ENCODE measurements at places on chromosomes 6 and 20. TPM values are rescaled to one million over a fixed set of nuclear protein-coding genes. Genes with fewer than 3 reads are reported as not detected.

DNA sequence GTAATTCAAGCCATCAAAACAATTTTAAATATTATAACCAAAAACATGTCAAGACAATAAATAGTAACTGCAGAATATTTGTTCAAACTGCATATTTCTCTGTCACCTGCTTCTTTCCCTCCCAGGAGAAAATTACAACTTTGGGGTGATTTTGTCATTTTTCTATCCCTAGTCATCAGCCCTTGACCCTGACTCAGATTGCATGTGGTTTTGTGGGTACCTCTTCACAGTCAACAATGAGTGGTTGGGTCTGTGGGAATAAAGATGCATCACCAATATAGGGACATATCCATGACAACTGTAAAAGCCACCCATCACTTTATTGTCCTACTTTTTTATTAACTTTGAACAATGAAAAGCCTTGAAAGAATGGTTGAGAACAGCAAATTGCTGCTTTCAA, 7.3 kb downstream of the COL10A1 start:
- no peak for DNase-seq
- H3K27ac ChIP-seq = no peak overlapping the region
- H3K4me1 ChIP-seq = no peaks in the 10 kb centered on the region
- no peaks in the 10 kb centered on the region for H3K27me3 ChIP-seq
- no peaks in the 10 kb centered on the region for H3K36me3 ChIP-seq

Gene ELOVL2
- 0.28 TPM for total RNA-seq

DNA sequence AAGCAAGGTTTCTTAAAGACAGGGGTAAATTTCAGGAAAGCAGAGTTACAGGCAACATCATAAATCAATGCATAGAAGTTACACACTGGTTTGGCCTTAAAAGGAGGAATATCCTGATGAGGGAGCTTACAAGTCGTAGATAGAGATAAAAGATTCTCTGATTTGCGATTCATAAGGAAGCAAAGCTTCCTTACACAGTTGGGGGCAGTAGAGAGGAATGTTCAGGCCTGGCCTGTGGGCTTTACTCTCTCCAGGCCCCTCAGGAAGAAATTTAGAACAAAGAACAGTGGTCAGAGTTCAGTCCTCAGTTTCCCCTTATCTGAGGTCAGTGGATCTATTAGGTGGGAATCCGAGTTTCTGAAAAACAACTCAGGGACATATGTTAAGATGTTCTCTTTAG, 19.3 kb downstream of the HLA-C start:
- H3K4me1 ChIP-seq = no peaks in the 10 kb centered on the region
- DNase-seq = no peak
- no peak overlapping the region for H3K27ac ChIP-seq

Gene KIFC1
- 3.9 TPM for total RNA-seq

DNA sequence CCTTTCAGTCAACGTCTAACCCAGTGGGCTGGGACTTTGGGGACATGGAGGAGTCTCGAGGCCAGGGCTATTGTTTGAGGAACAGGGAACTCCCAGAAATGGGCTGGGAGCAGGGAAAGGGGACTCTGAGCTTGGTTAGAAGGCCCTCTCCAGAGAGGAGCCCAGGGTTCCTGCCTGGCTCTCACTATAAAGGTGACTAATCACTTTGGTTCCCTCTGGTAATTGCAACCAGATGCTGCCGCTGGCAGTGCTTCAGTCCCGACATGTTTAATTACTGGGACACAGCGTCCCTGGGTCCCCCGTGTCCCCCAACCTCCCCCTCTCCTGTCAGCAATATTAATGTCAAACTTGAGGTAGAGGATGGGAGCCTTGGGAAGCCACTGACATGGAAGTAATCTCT, 5.0 kb upstream of the GDF5 start:
- no peak overlapping the region for H3K27ac ChIP-seq
- H3K4me1 ChIP-seq = no peaks in the 10 kb centered on the region
- H3K27me3 ChIP-seq = no peaks in the 10 kb centered on the region
- no peak for DNase-seq
- H3K4me3 ChIP-seq = no peak overlapping the region

Measured in ovary (tissue), 10 donors.